ENCODE measurements at places on chromosomes 12 and 14.

- DNase-seq = no peak
Measured at GRCh38 chr14:79947440-79948054, 263.8 kb downstream of the DIO2 start.

GRCh38 chr12:56389412-56389811, 26.8 kb upstream of the APOF start:
- DNase-seq = no peak

DNA sequence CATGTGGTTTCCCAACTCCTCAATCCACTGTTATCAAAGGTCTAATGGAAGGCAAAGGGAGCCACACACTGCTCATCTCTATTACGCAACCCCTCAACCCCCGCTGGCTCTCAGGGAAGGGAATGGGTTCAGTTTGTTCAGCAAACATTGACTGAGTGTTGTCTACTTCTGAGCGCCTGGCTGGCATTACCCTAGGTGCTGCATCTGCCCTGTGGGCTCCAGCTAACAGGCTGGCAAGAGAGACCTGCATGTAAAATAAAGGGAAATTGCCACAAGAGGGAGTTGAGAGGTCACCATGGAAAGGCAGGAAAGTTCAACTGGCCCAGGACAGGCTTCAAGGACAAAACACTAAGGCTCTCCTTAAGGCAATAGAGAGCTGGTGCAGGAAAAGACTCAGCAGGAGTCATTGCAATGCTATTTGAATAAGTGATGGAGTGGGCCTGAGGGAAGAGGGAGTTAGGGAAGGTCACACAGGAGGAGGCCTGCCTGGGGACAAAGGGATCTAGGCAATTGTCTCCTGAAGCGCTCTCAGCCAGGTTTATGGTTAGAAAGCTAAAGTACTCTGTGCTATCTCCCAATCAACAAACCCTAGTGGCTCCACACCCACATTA, 5.5 kb upstream of the ZNF740 start:
- no peak for DNase-seq

DNA sequence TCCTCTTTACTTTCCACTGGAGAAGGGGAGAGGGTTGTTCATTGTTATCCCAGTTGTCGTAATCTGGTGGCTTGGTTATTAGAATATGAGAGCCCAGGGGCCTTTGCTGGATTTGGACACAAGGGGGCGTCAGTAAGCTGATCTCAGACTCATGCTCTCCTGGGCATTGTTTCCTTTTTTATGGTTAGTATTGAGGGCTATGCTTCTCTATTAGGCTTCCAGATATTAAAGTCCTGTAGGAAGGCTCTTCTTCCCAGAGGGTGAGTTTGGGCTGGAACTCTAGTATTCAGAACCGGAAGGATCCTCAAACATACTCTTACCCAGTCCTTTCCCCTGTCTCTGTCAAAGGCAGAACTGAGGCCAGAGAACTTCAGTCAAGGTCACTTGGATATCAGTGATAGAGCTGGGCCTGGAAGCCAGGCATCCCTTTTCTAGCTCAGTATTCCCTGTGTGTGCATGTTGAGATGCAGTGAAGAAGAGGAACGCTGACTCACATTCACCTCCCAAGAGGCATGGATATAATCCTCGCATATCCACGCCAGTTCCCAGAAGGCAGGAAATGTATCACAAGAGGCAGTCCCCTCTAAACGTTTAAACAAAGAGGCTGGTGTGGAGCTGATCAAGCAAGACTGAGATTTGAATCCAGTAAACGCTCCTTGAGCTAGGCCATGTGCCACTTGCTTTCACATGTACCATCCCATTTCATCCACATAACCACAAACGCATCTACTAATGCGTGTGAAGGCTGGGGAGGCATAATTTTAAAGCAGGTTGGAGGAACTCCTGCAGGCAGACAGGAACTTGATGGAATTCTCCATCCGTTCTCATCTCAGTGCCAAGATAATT, 41.6 kb downstream of the UBE3B start:
- no peak for DNase-seq

- no peak for DNase-seq
Measured at GRCh38 chr12:97048421-97049035, 141.5 kb downstream of the NEDD1 start.

GRCh38 chr12:54134850-54135249, 53.9 kb downstream of the SMUG1 start:
- DNase-seq = no peak

- peak; percentile 52 for DNase-seq
Measured at GRCh38 chr12:52495389-52495788, 2.3 kb upstream of the KRT6A start.

DNA sequence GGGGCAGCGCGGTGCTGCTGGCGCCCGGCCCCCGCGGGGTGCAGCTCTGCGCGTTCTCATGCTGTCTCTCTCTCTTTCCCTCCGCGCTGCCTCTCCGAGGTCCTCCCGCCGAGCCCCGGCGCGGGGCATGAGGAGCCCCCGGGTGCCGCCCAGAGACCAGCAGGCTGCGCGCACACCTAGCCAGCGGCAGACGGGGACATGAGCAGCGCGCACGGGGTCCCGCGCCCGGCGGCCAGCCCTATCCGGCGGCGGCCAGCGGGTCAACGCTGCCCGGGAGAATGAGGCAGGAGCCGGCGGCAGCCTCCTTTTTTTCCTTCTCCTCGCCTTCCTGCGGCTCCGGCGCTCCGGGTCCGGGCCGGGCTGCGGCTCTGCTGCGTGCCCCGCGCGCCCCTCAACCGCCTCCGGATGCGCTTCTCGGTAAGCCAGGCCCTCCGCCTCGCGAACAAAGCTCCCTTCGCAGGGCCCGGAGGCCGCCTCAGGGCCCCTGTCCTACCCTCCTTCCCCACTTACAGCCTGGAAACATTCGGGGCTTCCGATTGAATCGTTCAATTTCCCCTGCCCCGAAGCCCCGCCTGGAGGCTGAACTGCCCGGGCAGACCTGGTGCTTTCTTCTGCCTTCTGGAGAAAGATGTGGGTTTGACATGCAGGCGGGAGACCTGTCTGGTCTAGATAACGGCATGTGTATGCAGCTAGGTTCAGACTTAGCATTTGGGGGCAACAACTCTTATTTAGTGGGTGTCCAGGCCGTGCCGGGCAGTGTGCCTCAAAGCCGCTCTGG, at the start of gene TUNAR:
TUNAR (plus strand) TSS at position 72 of the 778 bp plus-strand sequence.
- DNase-seq = no peak

GRCh38 chr12:92558806-92559205, 144.0 kb upstream of the PLEKHG7 start:
- no peak for DNase-seq

GRCh38 chr12:110266381-110266960, 14.6 kb upstream of the ATP2A2 start:
- DNase-seq = no peak

- DNase-seq = no peak
Measured at GRCh38 chr12:28938581-28939235, 210.4 kb upstream of the FAR2 start.

DNA sequence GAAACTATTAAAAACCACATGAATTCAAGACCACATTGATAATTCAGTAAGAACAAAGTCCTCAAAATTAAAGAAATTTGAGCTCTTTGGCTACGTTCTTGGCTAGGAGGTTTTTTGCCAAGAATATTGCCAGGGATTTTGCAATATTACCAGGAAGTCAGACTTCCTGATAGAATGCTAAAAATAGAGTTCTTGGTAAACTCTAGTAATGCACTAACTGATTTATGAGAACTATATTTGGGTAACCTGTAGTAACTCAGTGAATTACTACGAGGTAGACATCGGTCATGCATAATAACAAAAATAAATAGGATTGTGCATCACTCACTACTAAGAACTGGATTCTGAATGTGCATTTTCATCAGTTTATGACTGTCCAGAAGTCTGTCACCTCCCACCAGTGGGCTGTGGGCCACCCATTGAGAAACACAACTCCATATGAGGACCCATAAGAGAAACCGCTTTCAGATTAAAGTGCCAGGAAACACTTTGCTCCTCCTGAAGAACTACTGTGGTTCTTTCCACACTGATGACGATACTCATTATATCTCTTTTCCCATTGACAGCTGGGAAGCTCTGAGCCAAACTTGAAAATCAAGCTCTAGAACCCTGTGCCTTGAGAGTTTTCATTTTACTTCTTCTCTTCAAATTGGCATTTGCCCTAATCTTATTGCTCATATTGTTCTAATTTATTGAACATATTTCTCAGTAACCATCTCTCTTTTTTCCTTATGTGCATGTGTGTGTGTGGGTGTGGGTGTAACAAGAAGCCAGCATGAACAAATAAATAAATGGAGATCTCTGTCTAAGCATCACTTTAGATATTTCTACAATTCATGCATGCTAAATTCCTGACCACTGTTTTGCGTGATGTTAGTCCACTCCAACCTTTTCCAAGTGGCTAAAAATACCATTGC, 116.6 kb downstream of the BCL11B start:
- DNase-seq = no peak

GRCh38 chr14:70897464-70897863, 9.8 kb upstream of the PCNX1 start:
- no peak for DNase-seq

GRCh38 chr14:64119500-64119899, 174.7 kb downstream of the ESR2 start:
- no peak for DNase-seq

DNA sequence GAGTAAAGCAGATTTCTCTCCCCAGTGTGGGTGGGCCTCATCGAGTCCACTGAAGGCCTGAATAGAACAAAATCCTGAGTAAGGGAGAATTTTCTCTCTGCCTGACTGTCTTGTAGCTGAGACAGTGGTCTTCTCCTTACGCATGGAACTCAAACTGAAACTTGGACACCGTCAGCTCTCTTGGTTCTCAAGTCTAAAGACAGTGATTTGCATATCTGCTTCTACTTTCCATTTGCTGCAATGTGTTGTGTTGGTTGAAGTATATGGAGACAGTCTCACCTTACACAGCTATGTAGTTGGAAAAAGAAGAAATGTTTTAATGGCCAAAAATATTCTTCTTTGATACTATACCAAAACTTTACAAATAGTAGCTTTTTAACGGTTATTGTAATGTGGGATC, 160.2 kb upstream of the LMNTD1 start:
- DNase-seq = no peak

- DNase-seq = no peak
Measured at GRCh38 chr12:12689647-12690300, 6.2 kb downstream of the GPR19 start.

DNA sequence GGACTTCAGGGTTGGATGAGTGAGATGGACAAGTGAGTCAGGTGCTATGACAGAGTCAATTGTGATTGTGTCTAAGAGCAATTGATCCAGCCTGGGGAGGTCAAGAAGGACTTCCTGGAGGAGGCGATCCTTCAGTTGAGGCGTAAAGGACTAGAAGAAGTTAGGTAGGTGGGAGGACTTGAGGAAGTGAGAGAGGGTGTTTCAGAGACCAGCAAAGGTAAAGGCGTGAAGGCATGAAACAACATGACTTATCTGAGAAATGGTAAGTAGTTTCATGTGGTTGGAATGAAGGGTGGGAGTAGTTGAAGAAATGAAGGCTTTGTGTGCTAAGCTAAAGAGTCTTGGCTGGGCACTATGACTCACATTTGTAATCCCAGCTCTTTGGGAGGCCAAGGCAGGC, 48.9 kb upstream of the PPP1CC start:
- DNase-seq = no peak

- no peak for DNase-seq
Measured at GRCh38 chr12:58368001-58368400, 426.6 kb downstream of the ATP23 start.

DNA sequence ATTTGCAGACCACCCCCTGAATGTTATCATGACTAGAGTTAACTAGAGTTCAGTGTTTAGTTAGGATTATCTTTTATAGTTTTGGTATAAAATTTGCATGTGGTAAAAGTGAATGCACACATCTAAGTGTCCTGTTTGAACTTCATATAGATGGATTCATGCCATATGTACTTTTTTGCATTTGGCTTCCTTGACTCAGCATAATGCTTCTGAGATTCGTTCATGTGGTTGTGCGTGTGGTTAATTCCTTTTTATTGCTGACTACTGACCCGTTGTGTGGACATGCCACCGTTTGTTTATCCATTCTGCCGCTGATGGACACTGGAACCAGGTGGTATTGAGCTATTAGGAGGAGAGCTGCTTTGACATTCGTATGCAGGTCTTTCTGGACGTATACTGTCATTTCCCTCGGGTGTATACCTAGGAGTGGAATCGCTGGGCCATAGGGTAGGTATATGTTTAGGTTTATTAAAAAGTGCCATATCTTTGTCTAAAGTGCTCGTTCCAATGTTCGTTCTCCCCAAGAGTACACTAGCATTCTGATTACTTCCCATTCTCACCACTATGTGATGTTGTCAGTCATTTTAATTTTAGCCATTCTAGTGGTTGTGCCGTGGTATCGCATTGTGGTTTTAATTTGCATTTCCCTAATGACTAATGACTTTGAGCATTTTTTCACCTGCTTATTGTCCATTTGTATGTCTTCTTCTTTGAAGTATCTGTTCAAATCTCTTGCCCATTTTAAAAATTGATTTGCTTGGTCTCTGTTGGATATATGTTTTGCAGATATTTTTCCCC, 37.7 kb downstream of the RIN3 start:
- no peak for DNase-seq

- no peak for DNase-seq
Measured at GRCh38 chr14:30221546-30221945, 293.9 kb upstream of the PRKD1 start.

GRCh38 chr12:76176940-76177339, 92.5 kb upstream of the NAP1L1 start:
- no peak for DNase-seq

GRCh38 chr12:3138941-3139511, 61.8 kb downstream of the TSPAN9 start:
- no peak for DNase-seq

DNA sequence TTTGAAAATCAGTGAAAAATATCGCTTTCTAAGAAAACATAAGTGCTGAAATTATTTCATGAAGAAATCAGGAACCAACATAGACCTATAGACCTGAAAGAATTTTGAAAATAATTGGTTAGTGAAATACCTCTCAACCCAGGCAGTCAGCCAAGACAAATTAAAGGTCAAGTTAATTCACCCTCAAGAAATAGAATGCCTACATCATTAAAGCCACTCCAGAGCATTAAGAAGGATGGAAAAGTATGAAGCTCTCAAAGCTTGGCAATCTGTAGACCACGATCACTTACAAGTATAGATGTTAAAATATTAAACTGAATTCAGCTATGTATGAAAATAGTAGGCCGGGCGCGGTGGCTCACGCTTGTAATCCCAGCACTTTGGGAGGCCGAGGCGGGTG, 48.3 kb downstream of the SFSWAP start:
- DNase-seq = no peak

DNA sequence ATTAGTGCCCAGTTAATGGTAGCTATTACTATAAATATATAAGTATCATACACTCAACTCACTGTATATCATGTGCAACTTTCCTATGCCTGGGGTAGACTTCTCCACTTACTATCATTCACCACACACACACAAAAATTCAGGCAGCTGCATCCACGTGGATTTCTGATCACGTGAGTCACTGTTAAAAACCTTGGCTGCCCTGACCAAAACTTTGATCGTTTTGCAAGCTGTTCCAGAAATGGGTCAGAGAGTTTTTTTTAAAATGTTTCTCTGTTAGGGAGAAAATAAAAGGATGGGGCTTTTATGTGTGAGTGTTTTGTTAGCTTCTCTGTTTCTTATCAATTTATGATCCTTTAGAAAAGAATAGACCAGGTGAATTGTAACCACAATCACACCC, 198.2 kb upstream of the CNOT2 start:
- no peak for DNase-seq

GRCh38 chr12:95663525-95663924, 112.2 kb upstream of the USP44 start:
- DNase-seq = no peak

- no peak for DNase-seq
Measured at GRCh38 chr14:66359500-66359899, 126.7 kb upstream of the CCDC196 start.

All from mesothelial cell of epicardium (in vitro differentiated cells).